ENCODE measurements at places on chromosomes 7 and 10. TPM values are rescaled to one million over a fixed set of nuclear protein-coding genes. Genes with fewer than 3 reads are reported as not detected.

DNA sequence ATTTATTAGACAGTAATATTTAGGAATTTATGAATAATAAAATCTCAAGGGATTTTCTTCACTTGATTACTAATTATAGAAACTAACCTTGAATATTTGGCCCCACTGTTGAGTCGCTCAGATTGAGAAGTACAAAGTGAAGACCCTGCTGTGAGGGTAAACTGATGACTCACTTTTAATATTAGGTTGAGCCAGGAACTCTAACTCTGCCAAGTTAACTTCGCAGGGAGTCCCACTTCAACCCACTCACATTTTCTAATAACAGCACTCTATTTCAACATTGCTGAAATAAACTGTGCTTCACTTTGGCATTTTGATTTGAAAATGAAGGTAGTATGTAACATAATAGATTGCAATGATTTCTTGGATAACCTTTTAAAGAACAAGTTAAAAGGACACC lies 200.7 kb downstream of the POLR1F start:
- H3K27me3 ChIP-seq, result no peaks in the 10 kb centered on the region
- no peak for DNase-seq
- no peak overlapping the region for H3K4me3 ChIP-seq

Gene GJD4
- not detected for total RNA-seq

- peaks cover 33% of the 10 kb centered on the region for H3K36me3 ChIP-seq
- no peak overlapping the region for H3K27ac ChIP-seq
- no peaks in the 10 kb centered on the region for H3K4me1 ChIP-seq
Observed at GRCh38 chr10:72418679-72419078, 64.0 kb upstream of the DNAJB12 start.

Gene SFMBT2
- 27.6 TPM for total RNA-seq

GRCh38 chr10:131834152-131834810 lies 66.5 kb upstream of the PPP2R2D start:
- no peak overlapping the region for H3K4me3 ChIP-seq
- H3K36me3 ChIP-seq, result no peaks in the 10 kb centered on the region
- DNase-seq, result no peak
- no peak overlapping the region for H3K27ac ChIP-seq

Gene TAS2R5
- total RNA-seq, result 0.83 TPM

Gene STAMBPL1
- total RNA-seq, result 76.5 TPM

DNA sequence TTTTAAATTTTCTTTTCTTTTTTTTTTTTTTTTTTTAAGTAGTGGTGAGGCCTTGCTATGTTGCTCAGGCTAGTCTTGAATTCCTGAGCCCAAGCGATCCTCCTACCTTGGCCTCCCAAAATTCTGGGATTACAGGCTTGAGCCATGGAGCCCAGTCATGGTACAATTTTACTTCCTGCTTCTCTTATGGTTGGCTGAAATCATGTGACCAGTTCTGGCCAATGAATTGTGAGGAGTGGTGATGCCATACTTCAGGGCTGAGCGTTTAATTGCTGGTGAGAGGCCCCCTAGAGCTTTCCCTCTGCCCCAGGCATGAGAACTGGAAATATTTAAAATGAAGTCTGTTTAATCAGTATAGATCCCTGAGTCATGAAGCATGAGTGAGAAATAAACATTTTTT lies 22.2 kb upstream of the BAIAP2L1 start:
- no peaks in the 10 kb centered on the region for H3K36me3 ChIP-seq
- DNase-seq, result no peak
- peaks cover 4% of the 10 kb centered on the region for H3K4me1 ChIP-seq
- H3K4me3 ChIP-seq, result no peak overlapping the region
- H3K27ac ChIP-seq, result no peak overlapping the region
- peaks cover 7% of the 10 kb centered on the region for H3K27me3 ChIP-seq

DNA sequence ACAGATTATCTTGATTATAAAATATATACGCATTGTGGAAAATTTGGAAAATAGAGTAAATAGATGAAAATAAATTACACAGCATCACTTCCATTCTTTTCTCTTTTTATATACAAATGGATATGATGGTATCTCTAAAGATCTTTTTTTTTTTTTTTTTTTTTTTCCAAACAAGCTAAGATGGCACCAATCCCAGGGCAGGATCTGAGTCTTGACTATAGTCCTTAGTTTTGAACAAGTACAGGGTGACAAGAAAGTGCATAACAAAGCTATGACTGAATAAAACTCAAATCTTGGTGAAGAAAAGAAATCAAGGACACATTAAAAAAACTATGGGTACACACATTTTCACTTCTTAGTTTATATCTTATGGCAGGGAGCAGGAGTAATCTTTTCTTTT lies 42.6 kb upstream of the FAM133B start:
- no peaks in the 10 kb centered on the region for H3K27me3 ChIP-seq
- H3K36me3 ChIP-seq, result peaks cover 31% of the 10 kb centered on the region

GRCh38 chr10:79112881-79113431 lies 44.2 kb downstream of the ZMIZ1 start:
- no peaks in the 10 kb centered on the region for H3K36me3 ChIP-seq
- no peak overlapping the region for H3K4me3 ChIP-seq
- H3K27ac ChIP-seq, result no peak overlapping the region
- H3K27me3 ChIP-seq, result no peaks in the 10 kb centered on the region
- H3K4me1 ChIP-seq, result peaks cover 36% of the 10 kb centered on the region

Measured in activated CD8-positive, alpha-beta T cell treated with anti-CD3 and anti-CD28 coated beads for 36 hours (primary cell).